Stimulated activated CD8-positive, alpha-beta memory T cell treated with anti-CD3 and anti-CD28 coated beads, Interleukin-2, amount 100 ng/mL, for 1 hour (primary cell): ENCODE measurements at places on chromosomes 12 and 14.
A peak's percentile ranks its signal among the peaks of the same experiment; 100 is the strongest.

- no peak for DNase-seq
Measured at GRCh38 chr12:109878749-109879148, 1.6 kb downstream of the GLTP start.

DNA sequence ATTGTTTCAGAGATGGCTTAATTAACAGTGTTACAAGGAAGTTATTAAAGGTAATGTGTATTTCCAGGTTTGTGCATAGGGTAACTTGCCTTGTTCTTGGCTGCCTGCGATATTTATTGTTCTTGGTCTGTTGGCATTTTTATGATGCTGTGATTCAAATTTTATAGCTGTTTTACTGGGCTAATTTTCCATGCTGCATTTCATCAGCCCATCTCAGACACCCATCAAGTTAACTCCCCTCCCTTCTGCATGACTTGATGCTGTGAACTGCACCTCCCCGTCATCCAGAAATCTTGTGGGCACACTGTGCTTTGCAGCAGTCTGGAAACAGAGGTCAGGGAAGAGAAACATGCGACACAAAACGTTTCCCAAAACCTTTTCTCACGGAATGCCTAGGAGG, 1049.2 kb downstream of the AACS start:
- DNase-seq, result no peak

DNA sequence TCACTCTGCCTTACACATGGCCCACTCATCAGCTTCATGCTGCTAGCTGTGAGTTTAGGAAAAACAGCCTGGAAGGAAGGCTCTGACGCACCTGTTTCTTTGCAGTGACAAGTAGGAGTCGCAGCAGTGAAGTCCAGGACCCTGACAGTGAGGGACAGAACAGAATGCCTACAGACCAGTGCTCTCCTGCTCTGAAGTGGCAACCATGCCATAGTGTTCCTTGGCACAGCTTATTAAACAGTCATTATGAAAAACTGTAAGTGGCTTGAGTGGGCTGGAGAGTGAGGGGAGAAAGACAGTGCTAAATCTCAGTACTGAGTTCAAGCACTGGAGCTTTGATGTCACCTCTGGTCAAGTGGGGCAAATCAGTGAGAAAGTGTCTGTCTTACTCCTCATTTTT, 61.7 kb downstream of the MYRFL start:
- DNase-seq, result no peak

GRCh38 chr14:71606064-71606463, 326.2 kb upstream of the RGS6 start:
- no peak for DNase-seq

DNA sequence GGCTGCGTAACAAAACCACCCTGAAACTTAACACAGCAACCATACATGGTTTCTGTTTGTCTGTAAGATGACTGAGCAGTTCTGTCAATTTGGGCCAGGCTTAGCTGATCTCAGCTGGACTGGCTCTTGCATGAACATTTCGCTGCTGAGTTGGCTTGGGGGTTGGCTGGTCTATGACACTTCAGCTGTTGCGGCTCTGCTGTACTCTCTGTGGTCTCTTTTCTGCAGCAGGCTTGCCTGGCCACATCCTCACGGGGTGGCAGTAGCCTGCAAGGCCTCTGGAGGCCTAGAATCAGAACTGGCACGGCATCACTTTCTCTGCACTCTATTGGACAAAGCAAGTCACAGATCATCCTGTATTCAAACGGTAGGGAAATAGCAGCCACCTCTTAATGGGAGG, 216.2 kb downstream of the BCL11B start:
- peak; percentile 34 for DNase-seq

DNA sequence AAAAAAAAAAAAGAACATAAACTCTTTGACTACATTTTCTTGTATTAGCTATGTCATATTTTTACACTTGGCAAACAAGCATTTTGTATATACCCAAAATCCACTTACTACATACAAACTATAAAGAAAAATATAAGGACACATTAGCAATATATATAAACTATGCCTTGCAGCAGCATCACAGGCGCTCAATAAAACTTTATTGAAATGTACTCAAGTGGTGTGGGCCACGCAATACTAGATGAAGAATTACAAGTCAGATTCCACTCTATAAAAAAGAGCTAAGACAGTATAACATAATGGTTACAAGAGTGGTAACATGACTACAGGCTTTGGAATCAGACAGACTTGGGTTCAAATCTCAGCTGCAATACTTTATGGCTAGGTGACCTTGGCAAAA, 3.1 kb upstream of the AP4S1 start:
- DNase-seq, result no peak

DNA sequence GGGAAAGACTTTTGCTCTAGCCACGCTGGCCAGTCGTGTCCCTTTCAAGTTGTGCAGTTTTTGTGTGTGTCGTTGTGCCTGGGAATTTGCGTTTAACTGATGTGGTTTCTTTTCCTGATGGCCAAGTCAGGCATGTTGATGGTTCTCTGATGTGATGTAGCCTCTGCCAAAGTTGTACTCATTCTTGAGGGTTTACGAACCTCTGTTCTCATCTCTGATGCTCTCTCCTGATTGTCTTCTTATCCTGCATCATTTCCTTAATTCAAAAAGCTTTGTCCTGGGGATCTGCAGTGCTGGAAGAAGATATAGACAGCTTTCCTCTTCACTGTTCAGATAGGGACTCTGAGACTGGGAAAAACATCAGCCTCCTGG, 25.4 kb downstream of the CD9 start:
- no peak for DNase-seq

DNA sequence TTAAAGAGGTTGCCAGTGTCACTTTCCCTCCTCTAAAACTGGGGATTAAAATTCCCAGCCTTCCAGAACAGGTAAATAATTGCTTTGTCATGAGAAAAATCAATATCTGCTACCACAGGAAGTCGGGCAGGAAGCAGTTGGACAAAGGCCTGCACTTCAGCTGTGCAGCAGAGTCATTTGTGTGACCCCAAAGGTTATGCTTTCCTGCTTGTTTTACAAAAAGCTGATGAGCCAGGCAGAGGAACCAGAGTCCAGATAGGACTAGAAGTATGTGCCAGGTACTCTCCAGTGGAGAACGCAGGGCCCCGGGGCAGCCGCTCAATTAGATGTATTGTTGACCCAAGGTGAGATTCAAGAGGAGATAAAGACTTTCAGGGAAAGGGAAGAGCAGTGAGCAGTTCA, 117.1 kb upstream of the FRMD6 start:
- DNase-seq, result no peak

DNA sequence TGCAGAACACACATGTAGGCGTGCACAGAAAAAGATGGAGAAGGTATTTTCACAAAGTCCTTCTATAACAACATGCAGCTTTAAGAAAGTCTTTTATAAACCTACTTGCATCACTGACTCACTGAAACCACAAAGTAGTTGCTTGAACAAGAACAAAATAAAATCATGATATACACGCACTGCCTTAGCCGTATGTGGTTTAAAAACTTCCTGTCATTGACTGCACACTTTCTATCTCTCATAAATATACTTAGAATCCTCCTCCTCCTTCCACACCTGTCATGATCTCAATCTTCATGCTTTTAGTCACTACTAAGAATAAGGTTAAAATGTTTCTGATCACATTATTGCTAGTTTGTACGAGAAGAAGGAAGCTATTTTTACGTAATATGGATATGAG, 31.8 kb upstream of the RAD51AP1 start:
- no peak for DNase-seq

DNA sequence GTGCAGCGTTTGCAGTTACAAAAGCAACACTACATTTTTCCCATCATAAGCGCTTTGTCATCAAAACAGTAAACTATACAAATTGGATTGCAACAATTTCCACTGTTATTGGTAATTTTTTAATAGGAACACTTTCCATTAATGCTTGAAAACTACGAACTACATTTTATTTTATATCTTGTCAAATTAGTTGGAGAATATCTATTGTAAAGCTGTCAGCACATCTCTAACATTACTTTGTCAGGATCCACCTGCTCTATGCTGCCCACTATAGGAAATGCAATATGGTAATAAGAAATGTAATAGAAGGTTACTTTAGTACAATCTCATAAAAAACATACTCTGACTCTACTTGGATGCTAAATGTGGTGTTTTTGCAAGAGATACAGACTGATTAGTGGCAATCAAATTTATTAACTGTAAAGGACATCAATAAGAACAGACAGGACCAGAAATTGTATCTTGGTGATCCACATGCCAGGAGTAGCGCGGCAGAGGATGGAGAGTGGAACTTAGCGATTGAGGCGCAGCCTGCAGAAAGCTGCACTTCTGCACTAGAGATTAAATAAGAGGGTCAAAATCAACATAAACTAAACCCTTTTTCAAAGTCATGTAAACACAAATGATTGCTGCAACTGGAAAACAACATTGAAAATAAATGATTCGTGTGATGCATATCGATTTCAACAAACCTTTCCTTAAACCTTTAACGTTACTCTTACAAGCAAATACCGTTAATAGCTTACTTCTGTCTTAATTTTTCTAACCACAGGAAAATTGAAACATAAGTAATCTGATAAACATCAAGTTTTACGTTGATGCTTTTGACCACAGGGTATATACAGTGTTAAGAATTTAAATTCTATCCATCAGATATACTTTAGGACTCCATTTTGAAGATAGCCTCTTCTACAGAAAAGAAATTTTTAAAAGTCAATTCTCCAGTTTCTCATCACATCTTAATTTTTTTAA, 3.6 kb upstream of the ARID2 start:
- no peak for DNase-seq

GRCh38 chr14:38866461-38866860, 236.6 kb downstream of the SEC23A start:
- DNase-seq, result no peak

DNA sequence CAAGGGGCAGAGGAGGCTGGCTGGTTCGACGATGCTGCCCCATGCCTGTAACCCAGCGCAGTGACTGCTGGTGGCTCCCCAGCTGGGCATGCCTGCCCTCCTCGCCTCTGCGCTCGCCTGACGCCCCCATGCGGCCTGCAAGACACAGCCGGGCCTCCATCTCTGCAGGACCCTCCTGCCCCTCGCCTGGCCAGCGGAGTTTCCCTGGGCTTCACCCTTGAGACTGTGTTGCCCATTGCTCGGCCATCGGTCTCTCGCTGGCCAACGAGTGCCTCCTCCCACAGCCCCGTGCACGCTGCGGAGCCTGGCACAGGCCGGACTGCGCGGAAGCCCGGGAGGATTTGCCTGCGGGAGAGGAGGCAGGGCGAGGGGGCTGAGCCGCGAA, 17.6 kb downstream of the ASPG start:
- DNase-seq, result no peak

DNA sequence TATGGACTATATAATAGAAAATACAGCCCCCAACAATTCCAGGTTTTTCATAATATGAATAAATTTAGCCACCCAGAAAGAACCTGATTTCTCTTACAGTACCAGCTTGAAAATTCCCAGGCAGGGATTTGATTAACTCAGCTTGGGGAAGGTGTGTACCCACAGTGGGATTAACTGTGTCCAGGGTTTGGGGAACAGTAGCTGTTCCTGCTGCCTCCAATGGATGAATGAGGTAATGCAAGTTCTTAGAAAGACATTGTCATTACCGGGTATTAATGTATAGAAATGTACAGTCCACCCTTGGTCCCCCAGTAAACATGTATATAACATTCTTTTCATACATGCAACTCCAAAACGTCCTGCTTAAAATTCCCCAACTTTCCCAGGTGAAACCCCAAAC, 115.6 kb downstream of the LRIG3 start:
- no peak for DNase-seq

DNA sequence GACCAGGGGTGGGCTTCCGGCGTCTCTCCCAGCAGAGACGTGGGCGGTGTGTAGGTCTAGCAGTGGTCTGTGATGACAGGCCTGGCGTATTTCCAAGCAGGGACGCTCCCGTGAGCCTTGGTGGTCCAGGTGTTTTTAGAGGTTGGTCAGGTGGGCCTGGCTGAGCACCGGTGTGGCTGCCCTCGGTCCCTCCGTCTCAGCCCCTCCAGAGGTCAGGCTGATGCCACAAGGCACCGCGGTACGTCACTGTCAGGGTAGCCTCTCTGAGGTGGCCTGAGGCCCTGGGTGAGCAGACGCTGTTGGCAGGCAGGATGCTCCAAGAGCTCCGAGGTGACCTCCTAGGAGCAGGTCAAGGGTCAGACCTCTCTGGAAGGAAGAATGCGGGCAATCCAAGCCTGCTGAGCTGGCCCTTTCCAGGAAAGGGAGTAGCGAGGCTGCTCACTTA, 13.6 kb downstream of the MTA1 start:
- DNase-seq, result no peak

- no peak for DNase-seq
Measured at GRCh38 chr14:65879248-65880009, 466.9 kb downstream of the FUT8 start.

DNA sequence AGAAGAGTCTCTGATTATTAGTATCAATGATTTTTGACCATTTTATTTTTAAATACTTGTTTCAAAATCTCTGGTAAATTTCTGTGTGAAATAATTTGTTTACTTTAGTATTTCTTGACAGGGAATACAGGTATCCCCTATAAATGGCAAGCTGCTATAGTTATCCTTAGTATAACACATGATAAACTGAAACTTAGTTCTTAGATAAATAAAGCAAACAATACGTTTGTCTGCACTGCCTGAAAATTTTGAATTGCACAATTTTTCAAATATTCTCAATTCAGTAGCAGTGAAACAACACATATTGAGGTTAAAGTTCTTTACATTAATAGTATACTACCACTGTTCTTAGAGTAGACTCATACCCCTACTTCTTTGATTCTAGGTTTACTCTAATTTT, 26.9 kb downstream of the CNOT2 start:
- DNase-seq, result no peak

GRCh38 chr12:14576896-14577295, 9.2 kb upstream of the PLBD1 start:
- DNase-seq, result no peak

- DNase-seq, result no peak
Measured at GRCh38 chr14:56417173-56417572, 162.4 kb upstream of the TMEM260 start.

DNA sequence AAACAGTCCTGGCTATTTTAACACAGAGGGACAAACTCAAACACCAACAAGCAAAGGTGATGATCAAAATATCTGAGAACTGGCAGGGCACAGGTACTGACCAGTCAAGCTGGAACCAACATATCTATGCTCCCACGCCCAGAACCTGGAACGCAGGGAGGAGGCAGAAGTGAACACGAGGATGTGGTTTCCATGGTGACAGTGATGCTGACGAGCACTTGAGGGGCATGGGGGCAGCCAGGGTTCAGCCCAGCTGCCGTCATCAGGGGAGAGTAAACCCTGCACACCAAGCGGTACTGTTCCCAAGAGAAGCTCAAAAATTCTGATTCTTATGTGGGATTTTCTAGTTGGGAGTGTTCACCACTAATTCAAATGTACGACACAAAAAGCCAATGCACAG, 113.6 kb upstream of the SFSWAP start:
- no peak for DNase-seq
